Stimulated activated CD4-positive, alpha-beta T cell treated with anti-CD3 and anti-CD28 coated beads, TNF-alpha, amount 100 ng/mL, for 1 hour (primary cell): ENCODE measurements at places on chromosomes 16 and 17.

DNA sequence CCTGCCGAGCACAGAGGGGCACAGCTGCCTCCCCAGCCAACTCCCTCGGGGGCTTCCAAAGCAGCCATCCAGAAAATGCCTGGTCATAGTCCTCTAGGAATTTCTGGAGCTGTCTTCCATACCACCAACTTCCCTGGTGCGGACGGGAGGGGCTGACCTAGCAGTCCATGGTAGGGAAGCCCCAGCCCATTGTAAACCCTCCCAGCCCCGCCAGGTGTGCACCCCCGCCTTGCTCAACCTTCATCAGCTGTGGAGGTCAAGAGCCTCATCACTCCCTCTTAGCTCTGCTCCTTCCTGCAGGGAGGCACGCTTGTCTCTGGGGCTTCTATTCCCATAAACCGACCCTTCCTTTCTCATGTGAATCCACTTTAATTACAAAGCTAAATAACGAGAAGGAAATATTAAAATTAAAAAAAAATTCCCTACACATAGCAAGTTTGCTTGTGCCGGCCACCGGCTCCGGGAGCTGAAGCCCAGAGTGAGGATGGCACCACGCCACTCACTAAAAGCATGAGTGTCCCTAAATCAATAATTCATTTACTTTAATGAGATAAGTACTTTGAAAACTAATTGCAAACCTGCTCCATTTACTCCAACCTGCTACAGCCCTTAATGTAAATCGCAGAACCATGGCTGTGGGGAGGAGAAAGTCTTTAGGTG, 181.4 kb downstream of the ENGASE start:
- no peak for DNase-seq

DNA sequence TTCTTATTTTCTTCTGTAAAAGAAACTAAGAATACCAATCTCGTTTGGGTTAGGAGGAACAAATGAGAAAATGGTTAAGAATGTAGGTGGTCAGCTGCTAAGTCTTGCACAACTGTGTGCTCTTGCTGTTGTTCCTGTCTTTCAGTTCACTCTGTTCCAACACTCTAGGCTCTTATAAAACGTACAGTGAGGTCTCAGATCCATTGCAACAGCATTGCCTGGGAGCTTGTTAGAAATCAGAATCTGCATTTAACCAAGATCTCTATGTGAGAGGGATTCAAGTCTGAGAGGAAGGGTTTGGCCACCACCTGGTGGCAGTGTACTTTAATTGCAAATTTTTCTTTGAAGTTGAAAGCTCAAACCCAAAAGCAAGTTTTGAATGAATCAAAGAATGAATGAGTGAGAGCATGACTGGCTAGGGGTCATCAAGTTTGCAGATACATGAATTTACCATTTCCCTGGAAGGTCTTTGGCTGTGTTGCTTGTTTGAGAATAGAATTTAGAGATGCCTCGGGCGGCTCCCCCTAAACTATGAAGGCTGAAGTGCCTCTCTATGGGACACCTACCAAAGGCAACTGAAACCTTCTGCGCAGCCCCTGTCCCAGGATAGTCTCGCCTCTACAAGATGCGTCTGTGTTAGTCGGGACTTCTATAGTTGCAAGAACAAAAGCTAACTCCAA, 2.5 kb downstream of the ALOX15B start:
- no peak for DNase-seq

- no peak for DNase-seq
Measured at GRCh38 chr16:47705266-47705665, 244.1 kb downstream of the PHKB start.

DNA sequence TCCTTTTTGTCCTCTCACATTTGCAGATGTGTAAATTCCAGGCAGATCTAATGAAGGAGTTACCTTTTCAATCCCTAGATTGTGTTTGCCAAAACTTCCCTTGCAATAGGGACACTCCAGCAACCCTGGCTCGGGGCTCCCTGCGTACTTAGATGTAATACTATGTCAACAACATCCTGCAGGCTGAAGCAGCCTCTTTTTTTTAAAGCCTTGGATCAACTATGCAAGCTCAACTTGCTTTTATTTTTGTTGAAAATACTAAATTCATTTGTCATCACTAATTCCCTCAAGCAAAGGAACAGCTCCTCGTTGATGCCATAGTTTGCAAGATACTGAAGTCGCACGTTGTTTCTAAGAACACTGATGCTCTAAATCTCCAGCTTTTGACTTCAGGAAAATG, 59.1 kb downstream of the GRIN2A start:
- no peak for DNase-seq

DNA sequence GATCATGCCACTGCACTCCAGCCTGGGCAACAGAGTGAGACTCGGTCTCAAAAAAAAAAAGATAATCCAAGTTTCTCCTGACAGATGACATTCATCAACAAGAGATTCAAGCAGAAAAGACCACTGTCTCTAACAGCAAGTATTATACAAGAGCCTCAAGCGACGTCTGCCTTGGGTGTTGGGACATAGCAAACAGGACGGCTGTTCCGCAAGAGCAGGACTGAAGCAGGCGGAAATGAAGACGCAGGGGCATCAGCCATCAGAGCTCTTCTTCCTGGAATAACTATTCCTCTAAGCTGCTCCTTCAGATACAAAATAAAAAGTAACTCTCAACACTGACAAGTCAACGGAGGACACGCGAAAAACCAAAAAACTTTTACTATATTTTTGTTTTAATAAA, 54.0 kb downstream of the ANKRD11 start:
- DNase-seq, result no peak

GRCh38 chr17:82245134-82246039, 16.5 kb downstream of the SLC16A3 start:
- DNase-seq, result no peak

- DNase-seq, result no peak
Measured at GRCh38 chr17:16374146-16374938, 6.5 kb upstream of the UBB start.

GRCh38 chr16:14015033-14015432, 56.1 kb upstream of the MRTFB start:
- no peak for DNase-seq

DNA sequence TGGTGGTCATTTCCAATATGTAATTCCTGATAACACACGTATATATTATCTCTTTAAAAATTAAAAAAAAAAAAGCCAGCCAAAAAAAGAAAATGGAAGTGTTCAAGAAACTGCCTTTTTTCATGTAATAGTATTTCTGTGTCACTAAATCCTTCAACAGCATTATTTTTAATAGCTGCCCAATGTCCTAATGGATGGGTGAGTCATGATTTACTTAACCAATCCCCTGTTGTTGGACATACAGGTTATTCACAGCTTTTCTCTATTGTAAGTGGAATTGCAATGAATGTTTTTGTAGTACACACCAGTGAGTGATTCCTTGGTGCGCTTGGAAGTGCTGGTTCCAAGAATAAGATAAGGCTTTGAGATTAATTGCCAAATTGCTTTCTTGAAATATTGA, 124.9 kb downstream of the WWOX start:
- DNase-seq, result no peak
